ENCODE measurements at places on chromosomes 4 and X.

- no peak for DNase-seq
Measured at GRCh38 chr4:1465173-1466033, 59.2 kb upstream of the NKX1-1 start.

- no peak for DNase-seq
Measured at GRCh38 chr4:173436149-173436579, 37.2 kb upstream of the SCRG1 start.

- DNase-seq: no peak
Measured at GRCh38 chrX:101958139-101958538, 26.3 kb upstream of the ZMAT1 start.

GRCh38 chr4:65202853-65203236 is 467.4 kb downstream of the EPHA5 start:
- no peak for DNase-seq

DNA sequence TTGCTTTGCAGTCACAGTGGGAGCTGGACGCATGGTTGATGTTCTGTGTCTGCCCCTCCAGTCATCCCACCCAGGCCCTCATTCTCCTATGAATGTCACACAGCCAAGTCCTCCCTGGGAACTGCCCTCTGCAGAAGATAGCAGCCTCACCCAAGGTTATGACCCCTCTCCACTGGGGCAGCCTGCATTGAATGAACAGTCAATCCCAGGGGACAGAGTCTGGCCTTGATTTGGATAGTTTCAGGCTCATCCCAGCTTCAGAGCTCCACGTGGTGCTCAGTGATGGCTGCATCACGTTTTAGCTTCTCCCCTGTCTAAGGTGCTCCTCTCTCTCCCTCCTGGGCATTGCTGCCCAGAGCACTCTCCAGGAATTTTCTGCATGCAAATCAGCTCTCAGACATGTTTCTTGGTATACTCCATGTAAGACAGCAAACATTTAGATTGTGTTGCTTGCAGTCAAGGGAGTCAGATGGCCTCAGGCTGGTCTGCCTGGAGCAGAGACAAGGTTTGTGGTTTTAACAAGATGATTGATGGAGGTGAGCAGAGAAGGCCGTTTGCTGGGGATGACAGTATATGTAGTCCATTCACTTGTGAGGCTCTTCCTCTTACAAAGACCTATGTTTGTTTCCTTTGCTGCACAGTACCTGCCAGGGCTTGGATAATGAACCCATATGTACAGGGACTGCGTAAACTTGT is 56.1 kb upstream of the MSX1 start:
- DNase-seq: no peak

- DNase-seq: no peak
Measured at GRCh38 chrX:132037479-132037993, 14.4 kb downstream of the STK26 start.
